ENCODE measurements at places on chromosomes 4 and X.

- DNase-seq = no peak
Observed at GRCh38 chr4:125847518-125847917, 532.8 kb downstream of the FAT4 start.

- no peak for DNase-seq
Observed at GRCh38 chr4:113288696-113289095, 239.2 kb downstream of the ANK2 start.

GRCh38 chrX:84162401-84162800 is 25.6 kb downstream of the RPS6KA6 start:
- no peak for DNase-seq

GRCh38 chr4:150534818-150535217 is 47.1 kb upstream of the MAB21L2 start:
- no peak for DNase-seq

DNA sequence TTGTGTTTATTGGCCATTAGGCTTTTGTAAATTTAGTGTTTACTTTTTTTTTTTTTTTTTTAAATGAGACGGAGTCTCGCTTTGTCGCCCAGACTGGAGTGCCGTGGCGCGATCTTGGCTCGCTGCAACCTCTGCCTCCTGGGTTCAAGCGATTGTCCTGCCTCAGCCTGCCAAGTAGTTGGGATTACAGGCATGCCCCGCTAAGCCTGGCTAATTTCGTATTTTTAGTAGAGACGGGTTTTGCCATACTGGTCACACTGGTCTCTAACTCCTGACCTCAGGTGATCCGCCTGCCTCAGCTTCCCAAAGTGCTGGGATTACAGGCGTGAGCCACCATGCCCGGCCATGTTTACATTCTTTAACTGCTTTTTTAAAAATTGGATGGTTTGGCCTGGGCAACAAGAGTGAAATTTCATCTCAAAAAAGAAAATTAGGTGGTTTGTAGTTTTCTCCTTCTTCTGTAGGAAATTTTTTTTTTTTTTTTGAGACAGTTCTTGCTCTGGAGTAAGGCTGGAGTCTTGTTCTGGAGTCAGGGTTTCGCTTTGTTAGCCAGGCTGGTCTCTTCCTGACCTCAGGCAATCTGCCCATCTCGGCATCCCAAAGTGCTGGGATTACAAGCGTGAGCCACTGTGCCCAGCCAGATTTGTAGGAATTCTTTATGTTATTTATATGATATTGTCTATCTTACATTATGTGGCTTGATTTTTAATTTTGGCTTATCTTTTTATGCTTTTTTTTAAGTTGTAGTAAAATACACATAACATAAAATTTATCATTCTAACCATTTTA is 15.1 kb downstream of the UBE2K start:
- DNase-seq = no peak

DNA sequence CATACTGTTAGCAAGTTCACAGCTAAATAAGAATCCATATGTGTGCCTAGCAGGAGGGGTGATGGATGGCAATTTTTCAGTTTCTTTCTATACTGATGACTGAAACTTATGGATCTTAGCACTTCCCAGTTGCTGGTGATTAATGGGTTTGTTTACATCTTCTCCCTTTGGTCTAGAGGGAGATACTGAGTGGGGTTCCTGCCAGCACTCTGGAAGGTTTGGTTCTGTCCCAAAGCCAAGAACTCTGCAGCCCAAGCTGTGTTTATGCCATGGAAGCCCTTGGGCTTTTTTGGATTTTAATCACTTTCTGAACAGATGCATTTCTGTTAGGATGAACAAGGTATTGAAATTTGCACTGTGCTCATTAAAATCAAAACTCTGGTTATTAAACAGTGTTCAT is 43.5 kb downstream of the DDIT4L start:
- no peak for DNase-seq

- DNase-seq = no peak
Observed at GRCh38 chr4:99832321-99832720, 15.7 kb downstream of the DAPP1 start.

DNA sequence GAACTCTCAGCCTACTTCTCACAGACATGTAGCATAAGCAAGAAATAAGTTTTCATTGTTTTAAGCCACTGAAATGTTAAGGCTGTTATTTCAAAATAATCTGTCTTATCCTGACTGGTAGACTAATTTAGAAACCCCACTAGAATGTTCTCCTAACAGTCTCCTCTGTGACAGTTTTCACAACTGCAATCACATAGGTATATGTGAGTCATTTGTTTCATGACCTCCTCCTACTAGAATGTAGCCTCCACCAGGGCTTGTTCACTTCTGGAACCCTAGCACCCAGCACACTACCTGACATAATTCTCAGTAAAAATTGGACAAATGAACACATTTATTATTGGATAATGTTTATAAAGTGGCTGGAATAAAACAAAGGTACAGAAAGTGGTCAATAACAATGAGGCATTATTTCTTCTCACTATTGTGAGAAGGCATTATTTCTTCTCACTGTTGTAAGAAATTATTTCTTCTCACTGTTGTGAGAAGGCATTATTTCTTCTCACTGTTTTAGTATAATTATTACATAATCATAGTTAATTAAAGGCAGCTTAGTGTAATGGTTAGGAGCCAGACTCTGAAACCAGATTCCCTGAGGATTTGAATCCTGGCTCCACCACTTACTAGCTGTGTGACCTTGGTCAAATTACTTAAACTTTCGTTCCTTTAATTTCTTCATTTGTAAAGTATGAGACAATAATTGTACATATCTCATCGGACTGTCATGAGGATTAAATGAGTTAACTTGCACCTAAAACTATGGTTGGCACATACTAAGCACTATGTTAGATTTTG is 251.5 kb downstream of the RASL11B start:
- DNase-seq = no peak

DNA sequence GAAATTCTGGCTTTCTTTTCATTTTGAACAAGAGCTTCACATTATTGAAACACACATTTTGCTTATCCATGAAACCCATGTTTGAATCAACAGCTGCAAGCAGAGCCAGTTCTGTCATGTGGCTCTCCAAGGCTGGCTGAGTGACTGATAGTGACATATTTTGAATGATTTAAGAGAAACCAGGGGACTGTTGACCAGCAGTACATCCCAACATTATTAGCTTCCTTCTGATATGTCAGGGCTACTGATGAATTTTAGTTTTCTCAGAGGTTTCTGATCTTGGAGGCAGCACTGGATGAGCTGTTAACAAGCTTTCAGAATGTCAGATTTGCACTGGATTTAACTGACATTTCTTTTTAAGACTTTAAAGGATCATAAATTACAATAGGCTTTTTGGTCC is 74.6 kb upstream of the GRXCR1 start:
- no peak for DNase-seq

DNA sequence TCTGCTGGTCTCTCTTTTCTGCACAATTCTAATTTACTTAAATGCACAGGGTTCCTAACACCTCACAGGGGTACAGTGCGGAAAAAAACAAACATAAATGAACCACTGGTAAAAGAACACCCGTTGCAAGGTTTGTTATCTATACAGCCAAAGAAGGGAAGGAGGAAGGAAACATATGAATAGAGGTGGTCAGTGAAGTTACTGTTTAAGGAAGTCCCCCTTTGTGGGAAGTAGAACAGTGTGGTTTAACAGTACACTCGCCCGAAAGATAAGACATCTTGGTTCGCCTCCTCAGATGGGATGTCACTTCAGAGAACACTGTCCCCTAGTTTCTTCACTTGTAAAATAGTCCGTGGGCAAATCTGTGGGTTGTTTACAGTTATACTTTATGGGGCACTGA is 57.5 kb downstream of the TEC start:
- DNase-seq = no peak

GRCh38 chr4:162101337-162101736 is 62.5 kb downstream of the FSTL5 start:
- no peak for DNase-seq

DNA sequence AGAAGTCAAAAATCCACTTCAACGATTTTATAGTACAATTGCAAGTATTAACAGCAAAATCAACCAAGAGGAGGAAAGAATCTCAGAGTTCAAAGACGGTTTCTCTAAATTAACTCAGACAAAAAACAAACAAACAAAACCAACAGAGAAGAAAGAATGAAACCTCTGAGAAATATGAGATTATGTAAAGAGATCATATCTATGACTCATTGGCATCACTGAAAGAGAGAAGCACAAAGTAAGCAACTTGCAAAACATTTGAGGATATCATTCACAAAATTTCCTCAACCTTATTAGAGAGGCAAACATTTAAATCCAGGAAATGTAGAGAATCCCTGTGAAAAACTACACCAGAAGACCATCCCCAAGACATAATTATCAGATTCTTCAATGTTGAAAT is 370.4 kb downstream of the INPP4B start:
- no peak for DNase-seq

- no peak for DNase-seq
Observed at GRCh38 chrX:66008328-66008970, 31.4 kb downstream of the VSIG4 start.

DNA sequence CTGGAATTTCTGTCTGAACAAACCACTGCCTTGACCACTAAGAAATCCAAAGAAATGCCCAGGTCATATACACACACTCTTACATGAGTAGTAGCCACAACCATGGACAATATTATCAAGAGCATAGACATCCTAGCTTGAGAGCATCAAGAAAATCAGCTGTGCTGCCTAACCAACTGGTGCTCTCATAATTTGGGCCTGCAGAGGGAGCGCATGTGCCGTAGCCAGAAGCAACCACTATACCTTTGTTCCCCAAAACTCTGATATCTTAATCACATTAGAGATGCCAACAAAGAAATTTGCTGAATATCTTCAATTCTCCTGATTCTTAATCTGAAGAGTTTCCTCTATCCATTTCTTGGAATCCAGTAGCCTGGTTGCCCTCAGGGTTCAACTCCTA is 163.6 kb downstream of the ZNF674 start:
- DNase-seq = peak; percentile 6

DNA sequence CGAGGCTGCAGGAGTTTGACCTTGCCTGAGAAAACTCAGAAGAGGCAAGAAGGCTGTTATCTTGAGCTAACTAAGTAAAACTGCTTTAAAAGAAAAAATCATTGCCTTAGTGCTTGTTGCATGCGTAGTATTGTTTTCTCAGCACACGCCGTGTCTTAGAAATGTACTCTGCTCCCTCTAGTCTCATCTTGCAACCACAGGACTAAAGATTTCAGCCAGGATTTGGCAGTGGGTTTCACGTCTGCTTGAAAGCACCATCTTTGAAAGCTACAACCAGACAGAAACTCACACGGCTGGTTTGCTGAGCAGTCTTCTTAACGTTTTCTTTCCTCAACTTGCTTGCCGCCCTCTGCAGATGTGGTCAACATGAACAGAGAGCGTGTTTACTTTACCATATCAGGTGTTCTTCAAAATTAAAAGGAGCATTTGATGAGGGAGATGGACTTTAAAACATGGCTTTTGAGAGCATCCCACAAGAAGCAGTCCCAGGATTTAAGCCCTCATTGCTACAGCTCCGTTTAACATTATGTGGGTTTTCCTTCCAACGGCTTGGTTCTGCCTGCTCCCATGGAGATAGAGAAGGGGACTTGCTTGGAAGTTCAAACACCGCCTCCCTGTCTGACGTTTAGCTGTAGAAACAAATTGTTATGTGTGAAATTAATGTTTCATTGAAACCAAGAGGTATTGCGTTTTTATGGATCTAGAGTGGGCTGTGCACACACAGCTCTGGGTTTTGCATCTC is 3.4 kb downstream of the SORCS2 start:
- no peak for DNase-seq

DNA sequence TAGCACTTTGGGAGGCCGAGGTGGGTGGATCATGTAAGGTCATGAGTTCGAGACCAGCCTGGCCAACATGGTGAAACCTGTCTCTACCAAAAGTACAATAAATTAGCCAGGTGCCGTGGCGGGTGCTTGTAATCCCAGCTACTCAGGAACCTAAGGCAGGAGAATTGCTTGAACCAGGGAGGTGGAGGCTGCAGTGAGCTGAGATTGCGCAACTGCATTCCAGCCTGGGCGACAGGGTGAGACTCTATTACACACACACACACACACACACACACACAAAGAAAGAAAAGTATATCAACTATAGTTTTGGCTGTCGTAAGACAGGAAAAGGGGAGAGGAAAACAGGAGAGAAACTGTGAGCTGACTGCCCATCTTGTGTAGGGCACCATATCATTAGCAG is 171.7 kb downstream of the ADAMTS3 start:
- no peak for DNase-seq

- no peak for DNase-seq
Observed at GRCh38 chrX:134601240-134601765, 57.0 kb downstream of the PLAC1 start.

- DNase-seq = no peak
Observed at GRCh38 chrX:106950381-106950780, 30.2 kb downstream of the CLDN2 start.

DNA sequence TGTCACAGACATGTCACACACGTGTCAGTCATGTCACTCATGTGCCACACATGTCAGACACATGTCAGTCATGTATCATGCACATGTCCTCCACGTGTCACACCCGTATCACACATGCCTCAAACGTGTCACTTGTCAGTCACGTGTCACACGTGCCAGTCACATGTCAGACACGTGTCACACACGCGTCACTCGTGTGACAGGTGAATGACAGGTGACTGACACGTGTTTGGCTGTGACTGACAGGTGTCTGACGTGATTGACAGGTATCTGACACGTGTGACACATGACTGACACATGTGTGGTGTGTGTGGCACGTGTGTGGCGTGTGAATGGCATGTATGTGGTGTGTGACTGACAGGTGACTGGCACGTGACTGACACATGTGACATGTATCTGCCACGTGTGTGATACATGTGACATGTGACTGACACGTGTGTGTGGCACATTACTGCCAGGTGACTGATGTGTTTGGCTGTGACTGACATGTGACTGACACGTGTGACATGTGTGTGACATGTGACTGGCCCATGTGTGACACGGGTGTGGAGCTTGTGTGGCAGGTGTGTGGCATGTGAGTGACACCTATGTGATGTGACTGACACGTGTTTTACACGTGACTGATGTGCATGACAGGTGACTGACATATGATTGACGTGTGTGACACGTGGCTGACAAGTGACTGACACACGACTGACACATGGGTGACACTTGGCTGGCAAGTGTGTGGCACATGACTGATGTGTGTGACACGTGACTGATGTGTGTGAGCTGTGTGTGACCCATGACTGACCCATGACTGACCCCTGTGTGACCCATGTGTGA is 90.7 kb upstream of the GPC3 start:
- DNase-seq = no peak

DNA sequence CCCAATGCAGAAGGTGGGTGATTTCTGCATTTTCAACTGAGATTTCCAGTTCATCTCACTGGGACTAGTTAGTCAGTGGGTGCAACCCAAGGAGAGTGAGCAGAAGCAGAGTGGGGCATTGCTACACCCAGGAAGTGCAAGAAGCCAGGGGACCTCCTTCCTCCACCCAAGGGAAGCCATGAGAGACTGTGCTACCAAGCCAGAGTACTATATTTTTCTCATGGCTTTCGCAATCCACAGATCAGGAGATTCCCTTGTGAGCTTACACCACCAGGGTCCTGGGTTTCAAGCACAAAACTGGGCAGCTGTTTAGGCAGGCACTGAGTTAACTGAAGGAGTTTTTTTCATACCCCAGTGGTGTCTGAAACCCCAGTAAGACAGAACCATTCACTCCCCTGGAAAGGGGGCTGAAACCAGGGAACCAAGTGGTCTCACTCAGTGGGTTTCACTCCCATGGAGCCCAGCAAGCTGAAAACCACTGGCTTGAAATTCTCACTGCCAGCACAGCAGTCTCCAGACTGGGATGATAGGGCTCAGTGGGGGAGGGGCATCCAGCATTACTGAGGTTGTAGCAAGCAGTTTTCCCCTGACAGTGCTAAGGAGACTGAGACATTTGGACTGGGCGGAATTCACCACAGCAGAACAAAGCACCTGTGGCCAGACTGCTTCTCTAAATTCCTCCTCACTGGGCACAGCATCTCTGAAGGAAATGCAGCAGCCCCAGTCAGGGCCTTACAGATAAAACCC is 903.4 kb downstream of the TECRL start:
- no peak for DNase-seq

All from activated CD4-positive, alpha-beta T cell treated with anti-CD3 and anti-CD28 coated beads for 24 hours (primary cell).